T-helper 2 cell (primary cell): ENCODE measurements at places on chromosomes 13 and 19.

- no peak for DNase-seq
Measured at GRCh38 chr19:35757231-35757748, 461 bp upstream of the HSPB6 start.

DNA sequence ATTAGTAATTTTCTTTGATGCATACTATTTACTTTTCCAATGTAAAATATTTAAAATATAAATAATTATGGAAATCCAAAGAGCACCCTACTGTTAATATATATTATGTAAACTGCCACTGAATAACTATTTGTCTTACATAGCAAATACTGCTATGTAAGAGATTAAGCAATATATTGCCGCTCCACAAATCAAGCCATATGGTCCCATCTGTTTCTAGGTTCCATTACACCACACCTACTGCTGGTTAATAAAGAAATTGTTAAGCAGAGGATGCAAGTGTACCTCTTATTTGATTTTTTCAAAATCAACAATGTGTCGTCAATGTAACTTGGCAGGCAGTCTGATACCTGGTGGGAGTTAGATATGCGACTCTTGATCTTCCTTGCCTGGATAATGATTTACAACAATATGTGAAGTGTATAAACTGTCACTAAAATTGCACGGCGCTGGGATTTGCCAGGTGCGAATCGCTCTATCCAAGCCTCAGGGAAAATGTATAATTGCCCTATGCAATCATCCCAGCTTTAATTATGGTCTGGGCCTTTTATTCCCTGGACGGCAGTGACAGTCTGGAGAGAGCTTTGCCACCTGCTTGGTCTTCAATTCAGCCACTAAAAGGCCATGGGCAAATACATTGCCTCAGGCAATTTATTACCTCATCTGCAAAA lies 16.0 kb downstream of the SMAD9 start:
- DNase-seq = no peak

DNA sequence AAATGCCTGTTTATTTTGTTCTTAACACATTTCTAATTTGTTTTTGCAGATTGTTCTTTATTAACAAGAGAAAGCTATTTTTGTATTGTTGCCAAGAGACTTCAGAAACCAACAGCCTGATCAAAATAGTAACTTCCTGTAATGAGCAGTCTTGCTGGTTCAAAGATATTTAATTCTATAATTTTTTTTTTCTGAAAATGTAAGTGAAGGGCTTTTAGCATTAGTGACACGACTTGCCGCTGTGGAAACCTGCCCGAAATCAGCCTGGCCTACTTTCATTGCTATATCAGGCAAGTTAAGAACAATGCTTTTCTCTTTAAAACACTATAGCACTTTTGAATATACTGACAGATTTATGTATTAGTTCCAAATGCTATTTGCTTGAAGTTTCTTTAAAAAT lies 374.3 kb downstream of the EFNB2 start:
- no peak for DNase-seq

DNA sequence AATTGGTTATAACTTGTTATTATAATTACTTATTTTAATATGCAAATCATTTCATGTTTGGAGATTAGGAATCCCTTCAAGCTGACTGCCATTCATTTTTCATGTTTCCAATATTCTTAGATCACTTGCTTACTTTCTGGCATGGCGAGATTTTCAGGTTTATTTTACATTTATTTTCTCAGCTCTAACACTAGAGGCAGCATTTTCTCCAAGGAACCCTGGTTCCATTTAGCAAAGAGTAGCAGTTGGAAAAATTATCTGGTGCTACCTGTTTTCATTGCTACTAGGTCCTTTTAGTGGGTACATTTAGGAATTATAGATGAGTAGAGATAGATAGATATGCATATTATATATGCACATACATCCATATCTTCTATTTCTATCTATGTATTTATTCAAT lies 90.9 kb upstream of the TRPC4 start:
- DNase-seq = no peak

DNA sequence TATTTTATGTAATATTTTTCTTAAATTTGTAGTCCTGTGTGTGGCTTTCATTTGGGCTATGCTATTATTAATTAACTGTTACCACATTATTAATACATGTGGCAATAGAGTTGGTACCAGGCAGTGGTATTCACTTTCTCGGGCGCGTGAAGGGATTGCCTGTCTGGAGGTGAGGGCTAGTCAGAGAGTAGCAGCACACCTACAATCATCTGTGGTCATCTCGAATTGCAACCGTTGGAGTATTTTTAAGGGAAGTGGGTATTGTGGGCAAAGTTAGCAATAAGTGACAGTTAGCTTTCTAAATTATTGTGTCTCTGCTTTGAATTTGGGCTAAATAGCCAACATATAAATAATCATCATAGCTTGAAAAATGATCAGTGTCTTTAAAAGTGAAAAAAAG lies 20.0 kb upstream of the GPR18 start:
- peak; percentile 90 for DNase-seq

DNA sequence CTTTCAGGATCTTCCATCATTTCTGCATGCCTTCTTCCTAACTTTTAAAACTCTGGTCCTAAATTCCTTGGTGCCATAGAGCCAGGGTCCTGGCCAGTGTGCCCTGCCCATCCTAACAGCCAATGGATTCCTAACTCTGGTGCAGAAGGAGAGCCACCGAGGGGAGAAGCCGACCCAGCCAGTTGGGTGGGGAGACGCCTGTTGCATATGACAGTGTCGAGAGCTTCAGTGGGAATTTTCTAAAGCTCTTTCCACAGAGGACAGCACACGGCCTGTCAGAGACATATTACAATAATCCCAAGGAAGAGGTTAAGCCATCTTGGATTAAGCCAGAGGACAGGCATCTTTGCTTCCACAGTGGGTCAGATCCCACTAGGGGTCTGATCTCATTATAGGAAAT lies 180.4 kb downstream of the ZNF536 start:
- DNase-seq = no peak

DNA sequence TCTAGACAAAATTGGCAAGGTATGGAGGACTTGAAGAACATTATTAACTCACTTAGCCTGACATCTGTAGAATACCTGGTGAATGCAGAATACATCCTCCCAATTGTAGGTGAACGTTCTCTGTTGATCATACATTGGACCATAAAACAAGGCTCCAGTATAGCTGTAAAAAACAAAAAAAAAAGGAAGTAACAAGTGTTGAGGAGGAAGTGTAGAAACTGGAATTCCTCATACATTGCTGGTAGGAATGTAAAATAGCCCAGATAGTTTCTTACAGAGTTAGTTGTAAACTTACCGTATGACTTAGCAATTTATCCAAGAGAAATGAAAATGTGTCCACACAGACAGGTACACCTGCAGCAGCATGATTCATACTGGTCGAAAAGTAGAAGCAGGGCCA lies 44.8 kb downstream of the TSSK6 start:
- DNase-seq = no peak
